ENCODE measurements at places on chromosomes 7 and 10.

GRCh38 chr10:17454161-17455014 is at the start of gene ST8SIA6:
Gene ST8SIA6, minus strand, starts transcription at chr10:17454595. Its CDS starts 340 bp downstream, at chr10:17454255.
- DNase-seq = peak; percentile 52

DNA sequence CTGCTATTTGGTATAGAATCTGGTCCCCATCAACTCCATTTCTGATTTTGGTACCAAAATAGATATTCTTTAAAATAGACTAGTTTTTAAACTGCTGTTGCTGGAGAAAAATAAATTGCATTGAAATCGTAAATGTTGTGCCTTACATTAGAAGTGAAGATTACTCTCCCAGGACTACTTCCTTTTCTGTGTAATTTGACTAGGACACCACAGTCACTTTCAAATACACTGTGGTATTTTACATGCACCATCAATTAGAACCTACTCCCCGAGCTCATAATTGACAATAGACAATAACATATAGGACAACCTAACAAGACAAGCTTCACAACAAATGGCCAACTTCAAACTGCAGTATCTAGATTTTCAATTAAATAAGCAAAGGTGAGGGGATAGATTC is 211.5 kb downstream of the DGKB start:
- DNase-seq = no peak

- DNase-seq = peak; percentile 21
Observed at GRCh38 chr7:6375348-6376101, 72.2 kb downstream of the DAGLB start.

GRCh38 chr10:4678023-4678950 is 147.7 kb upstream of the AKR1E2 start:
- no peak for DNase-seq

DNA sequence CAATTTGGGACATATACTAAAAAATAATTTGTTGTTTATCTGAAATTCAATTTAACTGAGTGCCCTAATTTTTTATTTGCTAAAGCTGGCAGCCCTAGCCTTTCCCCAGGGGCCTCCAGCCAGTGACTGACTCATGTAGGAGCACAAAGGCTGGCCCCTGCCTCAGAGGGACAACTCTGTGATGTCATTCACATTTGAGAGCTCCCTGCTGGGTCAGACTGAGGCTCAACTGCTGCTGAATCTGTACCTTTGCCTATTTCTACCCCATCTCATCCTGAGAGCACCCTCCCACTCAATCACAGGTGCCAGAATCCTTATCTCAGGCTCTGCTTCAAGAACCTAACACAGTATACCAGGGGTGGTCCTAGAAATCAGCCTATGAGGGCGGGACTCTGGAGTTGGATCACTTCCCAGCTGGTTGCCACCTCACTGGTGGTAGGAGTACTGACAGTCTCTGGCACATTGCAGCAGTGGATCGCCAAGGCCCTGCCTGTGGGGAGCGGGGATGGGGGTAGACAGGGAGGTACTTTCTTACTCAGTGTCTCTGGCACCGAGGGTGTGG is 11.6 kb downstream of the GCK start:
- DNase-seq = no peak

DNA sequence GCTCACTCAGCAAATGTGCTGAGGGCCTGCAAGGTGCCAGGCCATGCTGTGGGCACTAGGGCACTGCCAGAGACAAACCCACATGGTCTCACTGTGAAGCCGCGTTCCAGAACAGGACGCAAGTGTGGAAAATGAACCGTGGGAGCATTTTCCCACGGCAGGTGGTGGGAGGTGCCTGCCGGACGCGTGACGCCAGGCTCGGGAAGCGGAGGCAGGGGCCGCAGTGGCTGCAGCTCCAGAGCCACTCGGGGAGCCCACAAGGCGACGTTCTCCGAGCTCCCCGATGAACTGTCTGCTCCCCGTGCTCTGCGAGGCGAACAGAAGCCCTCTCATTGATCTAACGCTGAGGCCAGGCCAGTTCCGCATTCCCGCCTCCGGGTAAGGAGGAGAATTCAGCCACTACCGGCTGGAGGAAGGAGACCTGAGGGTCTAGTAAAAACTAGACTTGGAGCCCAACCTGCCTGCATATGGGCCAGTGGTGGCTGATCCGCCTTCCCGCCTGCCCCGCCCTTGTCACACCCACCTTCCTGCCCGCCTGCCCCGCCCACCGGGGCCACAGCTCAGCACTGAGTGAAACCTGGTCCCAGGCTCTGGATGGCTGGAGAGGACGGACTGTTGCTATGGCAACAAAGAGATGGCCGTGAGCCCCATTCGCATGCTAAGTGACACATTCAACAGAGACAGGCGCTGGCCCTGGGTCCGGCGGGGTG is 13.1 kb downstream of the ADGRA1 start:
- DNase-seq = no peak

DNA sequence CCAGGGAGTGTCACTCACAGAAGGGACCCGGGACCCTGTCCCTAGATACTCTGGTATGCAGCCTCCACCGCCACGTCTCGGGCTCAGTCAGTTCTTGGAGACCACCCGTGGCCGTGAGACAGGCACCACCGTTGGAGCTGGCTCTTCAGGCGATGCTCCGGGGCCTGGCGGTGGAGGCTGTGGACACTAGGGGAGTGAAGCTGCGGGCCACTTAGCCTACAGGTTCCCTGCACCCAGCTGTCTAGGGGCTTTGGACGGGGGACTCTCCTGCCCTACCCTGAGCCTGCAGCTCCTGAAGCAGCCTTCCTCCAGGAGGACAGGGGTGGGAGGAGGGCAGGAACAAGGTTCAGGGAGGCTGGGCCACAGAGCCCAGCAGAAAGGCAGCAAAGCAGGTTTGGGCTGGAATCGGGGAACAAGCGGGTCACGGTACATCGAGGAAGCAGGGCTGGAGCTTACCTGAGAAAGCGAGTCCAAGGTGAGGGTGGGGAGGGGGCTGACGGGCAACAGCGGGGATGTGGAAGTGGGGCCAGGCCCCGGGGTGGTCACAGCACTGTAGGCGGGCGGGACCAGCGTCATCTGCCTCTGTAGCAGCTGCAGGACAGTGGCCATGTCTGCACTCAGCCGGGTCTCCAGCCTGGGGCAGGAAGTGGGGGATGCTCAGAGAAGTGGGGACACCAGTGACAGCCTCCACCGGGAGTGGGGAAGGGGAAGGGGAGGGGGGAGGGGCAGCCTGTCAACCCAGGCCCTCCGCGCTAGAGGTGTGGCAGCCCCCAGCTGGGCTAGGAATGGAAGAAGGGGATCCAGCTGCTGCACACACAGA is 31.5 kb downstream of the KCNH2 start:
- no peak for DNase-seq

GRCh38 chr10:125001313-125002046 is 59.6 kb downstream of the ZRANB1 start:
- DNase-seq = no peak

DNA sequence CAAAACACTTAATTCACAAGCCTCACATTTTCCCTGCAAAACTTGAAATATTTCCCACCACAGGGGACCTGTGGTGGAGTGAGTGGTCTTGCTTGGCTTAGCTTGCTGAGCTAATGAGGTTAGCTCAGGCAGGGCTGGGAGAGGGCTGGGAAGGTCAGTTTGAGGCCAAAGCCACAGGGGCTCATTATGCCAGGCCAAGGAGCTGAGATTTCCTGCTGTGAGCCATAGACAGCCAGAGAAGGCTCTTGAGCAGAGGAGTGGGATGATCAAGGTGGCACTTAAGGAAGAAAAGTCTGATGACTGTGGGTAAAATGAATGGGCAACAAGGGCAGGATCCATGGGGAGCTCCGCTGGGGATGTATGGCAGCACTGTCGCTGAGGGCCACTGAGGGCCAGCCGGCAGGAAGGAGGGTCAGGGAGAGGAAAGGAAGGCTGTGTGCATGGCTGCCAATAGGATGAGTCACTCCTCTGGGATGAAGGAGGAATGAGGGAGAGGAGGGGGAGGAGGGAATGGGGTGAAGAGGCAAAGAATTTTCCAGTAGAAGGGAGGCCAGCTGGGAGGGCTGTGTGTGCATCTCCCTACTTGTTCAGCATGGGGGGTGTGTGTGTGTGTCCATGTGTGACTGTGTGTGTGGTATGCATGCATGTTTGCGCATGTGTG is 18.7 kb upstream of the ZNF488 start:
- DNase-seq = no peak

DNA sequence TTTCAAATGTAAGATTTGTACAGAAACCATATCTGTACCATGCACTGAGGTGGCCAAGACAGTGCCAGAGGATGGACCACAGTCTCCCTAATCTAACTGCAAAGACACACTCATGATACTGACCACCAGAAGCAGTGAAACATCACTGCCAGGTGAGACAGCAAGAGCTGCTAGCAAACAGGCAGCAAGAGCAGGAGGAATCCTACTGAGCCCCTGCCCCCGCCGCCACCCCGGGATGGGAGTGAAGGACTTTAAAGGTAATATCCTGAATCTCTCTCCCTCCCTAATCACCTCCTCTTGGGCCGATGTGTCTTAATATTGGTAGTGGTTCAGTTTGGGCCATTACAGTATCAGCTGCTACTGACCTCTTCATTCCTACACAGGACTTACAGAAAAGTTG is 144.3 kb downstream of the XPNPEP1 start:
- no peak for DNase-seq
